ENCODE measurements at places on chromosomes 7 and 10.

DNA sequence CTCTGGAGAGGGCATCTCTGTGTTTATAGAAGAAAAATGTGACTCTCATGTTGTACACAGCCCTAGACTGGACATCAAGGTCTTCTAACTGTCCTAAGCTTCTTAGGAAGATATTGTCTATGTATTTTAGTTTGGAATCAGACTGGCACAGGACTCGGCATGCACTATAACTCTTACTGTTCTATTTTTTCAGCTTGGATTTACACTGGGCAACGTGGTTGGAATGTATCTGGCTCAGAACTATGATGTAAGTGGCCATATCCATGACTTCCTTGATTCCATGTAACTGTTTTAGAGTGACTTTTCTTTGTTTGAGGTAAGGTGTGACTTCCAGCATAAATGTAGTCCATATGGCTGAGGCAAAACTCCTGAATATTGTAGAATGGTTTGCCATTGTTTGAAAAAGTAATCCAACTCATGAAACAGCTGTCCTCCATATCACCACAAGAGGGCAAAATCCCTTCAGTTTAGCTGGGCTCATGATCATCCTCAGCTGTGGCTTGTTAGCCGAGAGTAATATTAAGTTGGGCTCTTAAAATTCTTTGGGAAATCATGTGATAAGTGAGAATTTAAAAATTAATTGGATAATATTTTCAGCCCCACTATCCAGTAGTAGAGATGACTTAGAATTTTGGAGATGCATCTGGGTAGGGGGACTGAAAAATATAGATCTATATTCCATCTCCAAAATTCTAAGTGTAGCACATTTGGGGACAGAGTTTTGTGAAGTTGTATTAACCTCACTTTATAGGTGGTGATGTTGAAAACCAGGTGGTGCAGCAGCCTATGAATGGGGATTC lies 10.4 kb downstream of the STMP1 start:
- no peak for DNase-seq

DNA sequence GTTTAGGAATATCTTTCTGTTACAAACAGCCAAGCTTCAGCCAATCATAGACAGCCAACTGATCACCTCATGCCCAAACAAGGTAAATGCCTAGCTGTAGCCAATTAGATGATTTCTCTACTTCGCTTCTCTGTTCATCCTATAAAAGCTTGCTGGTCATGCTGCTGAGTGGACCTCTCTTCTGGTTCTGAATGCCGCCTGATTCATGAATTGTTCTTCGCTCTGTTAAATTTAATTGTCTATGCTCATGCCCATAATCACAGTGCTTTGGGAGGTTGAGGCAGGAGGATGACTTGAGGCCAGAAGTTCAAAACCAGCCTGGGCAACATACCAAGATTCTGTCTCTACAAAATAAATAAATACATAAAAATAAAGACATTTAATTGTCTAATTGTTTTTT lies 698.1 kb upstream of the NRP1 start:
- DNase-seq: no peak

DNA sequence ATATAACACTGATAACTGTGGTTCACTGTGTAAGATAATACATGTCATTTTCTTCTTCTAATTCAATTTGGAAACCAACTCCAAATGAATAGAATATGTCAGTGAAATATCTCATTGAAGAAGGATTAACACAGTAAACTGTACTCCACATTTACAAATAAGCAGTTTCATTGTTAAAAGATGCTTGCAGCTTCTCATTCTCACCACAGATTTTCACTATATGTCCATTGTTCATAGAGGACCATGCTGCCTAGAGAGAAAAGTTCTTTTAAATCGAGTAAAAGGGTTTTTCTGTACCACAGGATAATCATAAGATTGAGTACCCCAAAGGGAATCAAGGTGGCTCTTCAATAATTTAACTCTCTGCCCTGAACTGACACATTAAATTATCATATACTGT lies 165.5 kb downstream of the LRRN3 start:
- no peak for DNase-seq

GRCh38 chr7:129644634-129645230 lies 33.2 kb downstream of the NRF1 start:
- no peak for DNase-seq

- no peak for DNase-seq
These were observed 4.8 kb downstream of the FSCN3 start for GRCh38 chr7:127598318-127598717.

All from cortex of kidney (tissue), 1 donor.